Liver (tissue), 10 donors: ENCODE measurements at places on chromosomes 6 and 20. TPM values are rescaled to one million over a fixed set of nuclear protein-coding genes. Genes with fewer than 3 reads are reported as not detected.

PRELID3B gene
- total RNA-seq: 38.1 TPM

MRPL14 gene
- 36.9 TPM for total RNA-seq

DNA sequence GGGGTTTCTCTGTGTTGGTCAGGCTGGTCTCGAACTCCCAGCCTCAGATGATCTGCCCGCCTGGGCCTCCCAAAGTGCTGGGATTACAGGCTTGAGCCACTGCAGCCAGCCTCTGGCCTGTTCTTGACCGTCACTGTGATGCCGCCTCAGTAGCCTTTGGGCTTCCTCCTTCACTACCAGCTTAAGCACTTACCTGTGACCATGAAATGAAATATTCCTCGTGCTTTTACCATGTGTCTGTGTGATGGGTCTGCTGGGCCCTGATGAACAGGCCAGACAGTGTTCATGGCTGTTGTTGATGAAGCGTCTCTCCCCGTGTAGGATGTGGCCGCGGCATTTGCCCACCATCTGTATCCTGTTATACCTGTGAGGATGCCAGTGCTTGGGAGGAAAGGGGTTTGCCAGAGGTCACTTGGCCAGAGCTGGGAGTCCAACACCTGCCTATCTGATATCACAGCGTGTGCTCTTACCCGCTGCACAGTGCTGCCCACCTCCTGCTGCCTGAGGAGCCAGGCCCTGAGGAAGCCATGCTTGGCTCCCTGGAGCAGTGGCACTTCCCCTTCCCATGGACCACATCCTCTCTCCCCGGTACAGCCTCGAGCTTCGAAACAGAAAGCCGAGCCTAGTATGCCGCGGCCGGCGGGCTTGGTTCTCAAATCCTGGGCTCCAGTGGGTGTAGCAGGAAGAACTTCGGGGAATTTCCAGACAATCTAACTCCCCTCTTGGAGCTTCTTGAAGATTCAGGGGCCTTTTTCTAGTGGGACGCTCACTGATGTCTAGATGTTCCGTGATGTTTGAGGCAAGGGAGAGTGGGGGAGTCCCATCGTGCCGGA is 167.9 kb downstream of the ZDHHC14 start:
- no peaks in the 10 kb centered on the region for H3K27me3 ChIP-seq
- H3K4me1 ChIP-seq: no peaks in the 10 kb centered on the region
- no peaks in the 10 kb centered on the region for H3K36me3 ChIP-seq
- H3K27ac ChIP-seq: no peak overlapping the region

DNA sequence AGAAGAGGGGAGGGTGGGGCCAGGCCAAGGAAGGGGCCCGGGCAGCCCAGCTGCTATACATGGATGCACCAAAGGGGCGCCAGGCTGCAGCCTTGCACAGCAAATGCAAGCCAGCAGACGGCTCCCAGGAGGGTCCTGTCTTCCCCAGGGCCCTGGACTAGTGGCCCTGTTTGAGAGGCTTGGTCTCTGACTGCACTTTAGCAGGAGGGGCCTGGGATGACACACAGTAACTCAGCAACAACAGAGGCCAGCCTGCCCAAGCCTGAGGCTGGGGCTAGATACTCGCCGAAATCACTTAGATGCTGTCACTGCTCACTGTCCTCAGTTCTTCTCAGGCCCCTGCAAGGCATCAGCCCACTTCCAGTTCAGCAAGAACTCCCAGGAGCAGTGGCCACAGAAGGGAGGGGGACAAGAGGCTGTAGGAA is 73.5 kb downstream of the TRAM2 start:
- no peaks in the 10 kb centered on the region for H3K27me3 ChIP-seq
- H3K4me1 ChIP-seq: no peaks in the 10 kb centered on the region
- no peak for DNase-seq

- no peak for DNase-seq
- H3K4me3 ChIP-seq: no peak overlapping the region
- no peaks in the 10 kb centered on the region for H3K27me3 ChIP-seq
- H3K36me3 ChIP-seq: no peaks in the 10 kb centered on the region
Measured at GRCh38 chr6:122696079-122696478, 83.4 kb upstream of the FABP7 start.
